IMR-90 (cell line): ENCODE measurements at places on chromosomes 5 and 9.

- no peak for DNase-seq
Observed at GRCh38 chr5:43567967-43568366, 11.1 kb upstream of the PAIP1 start.

DNA sequence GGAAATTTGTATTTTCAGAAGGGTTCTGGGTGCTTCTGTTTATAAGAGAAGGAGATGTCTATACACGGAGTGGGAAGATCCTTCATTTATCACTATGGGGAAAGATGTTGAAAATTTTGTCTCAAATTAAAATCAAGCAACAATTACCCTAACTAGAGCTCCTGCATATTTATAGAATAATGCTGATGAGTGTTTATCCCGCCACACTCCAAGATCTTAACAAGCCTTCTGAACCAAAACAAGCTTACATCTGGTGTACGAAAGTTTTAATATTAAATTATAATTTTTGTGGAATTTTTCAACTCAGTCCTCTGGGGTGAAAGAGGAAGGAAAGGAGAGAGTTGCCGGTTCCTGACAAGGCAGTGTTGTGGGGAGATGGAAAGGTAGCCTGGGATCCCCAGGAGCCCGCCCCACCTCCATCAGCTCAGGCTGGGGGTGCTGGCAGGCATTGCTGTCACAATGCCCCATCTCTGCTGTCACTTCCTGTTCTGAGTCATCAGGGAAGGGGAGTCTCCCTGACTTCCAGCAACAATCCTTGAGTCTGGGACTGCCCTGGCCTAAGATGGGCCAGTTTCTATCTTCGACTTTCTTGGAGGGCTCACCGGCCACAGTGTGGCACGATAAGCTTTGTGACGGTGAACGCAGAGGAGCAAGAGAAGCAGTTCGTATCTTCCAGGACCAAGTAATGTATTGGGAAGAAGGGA is 64.5 kb downstream of the ERAP1 start:
- peak; percentile 61 for DNase-seq

- DNase-seq = no peak
Observed at GRCh38 chr5:4130819-4131218, 535.2 kb downstream of the IRX1 start.

DNA sequence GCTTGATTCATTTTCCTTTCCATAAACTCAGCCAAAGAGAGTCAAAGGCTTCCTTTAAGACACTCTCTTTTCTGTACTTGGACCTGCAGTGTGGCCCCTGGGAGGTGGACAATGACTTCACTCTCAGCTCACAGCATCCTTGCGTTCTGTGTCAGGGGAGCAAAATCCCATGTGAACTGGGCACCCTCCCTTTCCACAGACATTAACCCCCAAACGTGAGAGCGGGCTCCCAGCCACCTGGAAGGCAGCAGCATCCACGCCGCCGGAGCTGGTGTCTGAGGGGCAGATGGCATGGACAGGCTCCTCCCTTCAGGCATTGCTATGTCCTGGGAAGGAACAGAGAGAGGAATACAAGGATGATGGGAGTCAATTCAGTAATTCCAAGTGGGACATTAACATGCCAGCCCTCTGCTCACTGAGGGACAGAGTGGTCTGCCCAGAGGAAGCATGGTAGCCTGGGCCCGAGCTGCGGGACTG is 39.5 kb downstream of the TRIP13 start:
- DNase-seq = no peak

- peak; percentile 94 for DNase-seq
Observed at GRCh38 chr5:177194268-177194667, 60.7 kb downstream of the NSD1 start.

DNA sequence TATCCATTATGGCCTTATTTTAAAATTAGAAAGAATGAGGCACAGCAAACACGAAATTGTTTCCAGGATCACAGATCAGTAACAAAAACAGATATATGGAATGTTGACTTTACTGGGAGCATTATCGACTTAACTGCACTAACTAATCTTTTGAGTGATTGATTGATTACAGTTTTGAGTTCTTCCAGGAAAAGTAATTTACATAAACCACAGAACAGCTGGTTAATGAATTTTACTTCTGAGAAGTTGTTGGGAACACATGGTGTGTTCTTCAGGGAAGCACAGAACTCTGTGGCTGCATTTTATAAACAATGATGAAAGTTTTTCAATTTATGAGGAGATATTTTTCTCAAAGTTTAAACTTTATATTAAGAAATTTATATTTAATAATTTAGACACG is 802.4 kb upstream of the ACO1 start:
- DNase-seq = no peak

- DNase-seq = no peak
Observed at GRCh38 chr9:121681404-121681803, 30.0 kb downstream of the DAB2IP start.

DNA sequence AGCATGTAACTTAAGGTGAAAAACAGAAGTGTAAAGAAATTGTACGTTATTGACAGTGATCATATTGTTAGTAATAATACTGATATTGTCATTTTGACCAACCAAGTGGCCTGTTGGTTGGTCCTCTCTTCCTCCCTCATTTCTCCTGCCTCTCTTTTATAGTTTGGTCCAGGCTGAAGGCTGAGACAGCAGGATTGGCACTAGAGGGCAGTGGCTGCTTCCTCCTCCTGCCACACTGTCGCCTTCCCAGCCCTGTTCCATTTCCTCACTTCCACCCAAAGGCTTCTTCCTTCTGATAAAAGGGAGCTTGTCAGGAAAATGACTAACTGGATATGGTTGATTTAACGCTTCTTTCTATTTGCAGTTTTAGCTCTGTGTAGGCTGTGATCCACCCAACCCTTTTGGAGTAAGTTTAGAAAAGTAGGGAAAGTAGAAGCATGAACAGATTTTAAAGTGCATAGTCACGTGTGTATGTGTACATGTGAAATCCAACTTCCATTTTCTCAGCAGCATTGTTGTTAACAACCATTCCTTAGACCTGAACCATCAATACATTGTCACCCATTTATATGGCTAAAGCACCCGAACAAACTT is 35.6 kb downstream of the PTCD2 start:
- DNase-seq = peak; percentile 22

- DNase-seq = no peak
Observed at GRCh38 chr5:7392693-7393024, 3.3 kb upstream of the ADCY2 start.

DNA sequence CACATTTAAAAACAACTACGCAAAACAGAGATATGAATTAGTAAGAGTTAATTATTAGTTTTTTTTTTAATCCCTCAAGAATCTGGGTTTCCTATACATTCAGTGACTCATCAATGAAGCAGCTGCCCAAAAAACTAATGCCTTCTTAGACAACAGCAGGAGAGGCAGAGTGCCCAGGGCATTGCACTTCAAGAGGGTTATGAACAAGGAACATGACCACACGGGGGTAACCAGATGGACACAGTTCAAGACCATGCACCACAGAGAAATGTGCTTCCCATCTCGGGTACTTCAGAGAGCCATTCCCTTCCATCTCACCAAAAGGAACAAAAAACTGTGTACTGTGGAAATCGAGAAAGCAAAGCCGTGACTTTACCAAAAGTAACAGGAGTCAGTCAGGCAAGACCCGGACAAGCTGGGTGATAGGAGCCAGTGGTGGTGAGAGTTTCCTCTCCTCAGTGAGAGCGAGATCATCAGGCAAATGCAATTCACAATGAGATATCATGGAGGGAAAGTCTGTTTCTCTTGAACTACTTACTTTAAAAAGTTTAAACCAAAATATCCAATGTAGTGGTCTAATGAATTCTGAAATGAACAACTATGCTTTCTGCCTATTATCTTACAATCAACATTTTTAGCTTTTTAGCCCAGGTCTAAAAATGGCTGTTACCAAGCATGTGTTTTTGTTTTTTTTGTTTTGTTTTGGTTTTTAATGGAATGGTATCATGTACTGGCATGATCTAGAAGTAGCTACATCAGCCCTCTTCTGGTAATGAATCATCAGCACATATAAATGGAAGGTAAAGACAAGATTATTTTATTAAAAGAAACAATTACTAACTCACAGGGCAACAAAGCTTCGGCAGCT is 192.1 kb downstream of the TSSK1B start:
- peak; percentile 17 for DNase-seq

DNA sequence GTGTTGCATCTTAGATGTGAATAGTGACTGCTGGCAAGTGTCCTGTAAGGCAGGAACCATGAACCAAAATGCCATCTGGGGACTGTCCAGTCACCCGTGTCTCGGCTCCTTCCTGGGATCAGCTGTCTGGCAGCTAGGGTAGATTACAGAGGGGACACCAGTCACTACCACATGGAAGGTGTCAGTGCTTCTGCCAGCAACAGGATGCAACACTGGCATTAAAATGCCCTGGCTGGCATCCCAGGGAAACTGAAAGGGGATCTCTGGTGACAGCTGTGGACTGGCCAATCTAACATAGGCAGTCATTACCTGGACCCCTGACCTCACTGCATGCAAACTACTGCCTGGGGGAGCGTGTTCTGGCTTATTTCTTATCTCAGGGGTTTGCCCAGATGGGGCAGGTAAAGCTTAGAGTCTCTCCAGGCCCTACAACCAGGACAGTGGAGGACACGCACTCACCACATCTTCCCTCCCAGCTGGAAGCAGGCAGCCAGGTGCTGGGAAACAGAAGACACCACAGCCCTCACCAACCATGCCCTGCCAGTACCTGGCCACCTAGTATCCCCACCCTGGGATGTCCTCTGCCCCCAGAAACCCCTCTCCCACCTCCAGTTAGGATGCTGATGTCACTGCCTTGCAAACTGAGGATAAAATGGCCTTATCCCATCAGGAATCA is 83.8 kb downstream of the SEMA4D start:
- no peak for DNase-seq
